A172 (cell line): ENCODE measurements at places on chromosomes 7 and 10.

DNA sequence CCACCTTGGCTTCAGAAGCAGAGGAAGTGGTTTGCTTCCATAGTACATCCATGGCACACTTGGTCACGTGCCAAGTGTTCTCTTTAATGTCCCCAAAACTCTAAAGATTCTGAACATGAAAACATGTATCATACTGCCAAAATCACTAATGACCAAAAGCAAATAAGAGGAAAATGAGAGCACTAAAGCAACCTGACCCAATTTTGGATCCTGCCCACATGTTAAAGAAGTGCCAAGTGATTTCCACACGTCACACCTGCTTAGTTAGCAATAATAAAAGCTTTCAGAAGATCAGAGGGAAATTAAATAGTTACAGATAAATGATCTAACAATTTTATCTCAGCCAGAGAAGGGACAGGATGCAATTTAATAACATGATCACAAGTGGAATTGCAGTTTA, 1170.0 kb downstream of the XPNPEP1 start:
- no peak for DNase-seq

DNA sequence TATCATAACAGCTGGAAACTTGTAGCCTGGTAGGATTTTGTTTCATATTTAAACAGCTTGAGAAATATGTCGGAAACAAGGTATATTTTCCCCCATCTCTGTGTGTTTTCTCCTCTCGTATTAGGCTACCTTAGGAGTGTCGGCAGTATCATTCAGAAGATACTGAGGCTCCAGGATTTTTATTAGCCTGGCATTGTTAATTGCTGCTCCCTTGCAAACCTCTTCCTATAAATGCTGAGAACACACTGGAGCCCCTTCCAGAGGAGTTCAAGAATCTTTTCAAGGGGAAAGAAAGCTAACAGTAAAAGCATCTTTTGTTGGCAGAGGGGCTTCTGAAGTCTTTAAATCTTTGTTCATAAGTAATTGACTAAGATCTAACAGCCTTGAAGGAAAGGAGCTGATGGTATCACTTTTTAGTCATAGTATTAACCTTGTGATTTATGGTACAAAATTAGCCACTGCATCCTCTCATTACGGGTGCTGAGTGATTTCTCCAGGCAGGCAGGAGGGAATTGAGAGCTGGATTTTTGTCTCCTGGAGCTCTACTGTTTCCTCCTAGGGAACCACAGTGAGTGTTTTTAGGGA, 998.7 kb downstream of the LRMDA start:
- DNase-seq, result peak; percentile 47

DNA sequence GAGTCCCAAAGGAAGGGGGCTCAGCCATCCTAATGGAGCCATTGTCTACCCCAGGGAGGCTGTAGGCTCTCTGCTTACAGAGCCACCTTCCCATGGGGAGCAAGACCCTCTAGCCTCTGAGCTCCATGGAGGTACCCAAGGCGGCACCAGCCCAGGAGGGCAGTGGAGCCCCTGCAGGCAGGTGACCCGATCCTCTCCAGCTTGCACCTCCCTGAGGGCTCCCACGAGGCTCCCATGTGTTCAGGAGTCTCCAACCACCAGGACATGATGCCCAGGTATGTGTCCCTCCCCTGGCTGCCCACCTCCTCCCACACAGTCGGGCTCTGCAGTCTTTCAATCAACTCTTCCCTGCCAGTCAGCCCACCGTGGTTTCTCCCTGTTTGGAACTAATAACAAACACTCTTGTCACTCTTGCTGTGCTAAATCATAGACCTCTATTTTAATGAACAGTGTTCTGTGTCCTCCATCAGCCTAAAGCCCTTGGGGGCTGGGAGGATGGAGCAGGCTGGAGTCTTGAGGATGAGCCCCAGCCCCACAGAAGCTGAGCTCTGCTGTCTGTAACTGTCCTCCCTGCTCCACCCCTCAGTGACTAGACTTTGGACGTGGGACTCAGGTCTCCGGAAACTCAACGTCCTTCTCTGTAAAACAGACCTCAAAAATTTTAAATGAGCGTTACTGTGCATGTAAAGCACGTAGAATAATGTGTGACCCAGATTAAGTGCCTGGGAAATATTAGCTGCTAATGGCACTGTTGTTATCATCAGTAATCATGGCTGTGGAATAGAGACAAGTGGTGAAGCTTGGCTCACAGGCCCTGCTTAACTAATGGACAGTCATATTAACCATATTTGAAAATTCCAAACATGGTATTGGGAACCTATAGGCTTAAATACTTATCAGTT, 298.9 kb downstream of the WDR37 start:
- DNase-seq, result no peak

DNA sequence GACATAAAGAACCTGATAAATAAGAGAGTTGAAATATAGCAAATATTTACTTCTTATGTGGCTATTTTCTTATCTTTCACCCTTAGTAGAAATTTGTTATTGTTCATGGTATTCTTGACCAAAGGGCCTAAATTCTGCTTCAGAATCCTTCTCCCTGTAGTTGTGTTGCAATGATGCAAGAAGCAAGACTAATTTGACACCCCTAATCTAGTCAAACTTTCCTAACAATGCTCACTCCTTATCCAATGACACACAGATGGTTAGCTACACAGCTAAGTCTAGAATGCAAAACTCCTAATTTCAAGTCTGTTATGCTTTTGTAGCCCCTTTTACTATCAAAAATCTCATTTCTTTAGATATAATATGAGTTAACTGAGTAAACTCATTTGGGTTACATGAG, 56.1 kb downstream of the TWIST1 start:
- DNase-seq, result no peak

DNA sequence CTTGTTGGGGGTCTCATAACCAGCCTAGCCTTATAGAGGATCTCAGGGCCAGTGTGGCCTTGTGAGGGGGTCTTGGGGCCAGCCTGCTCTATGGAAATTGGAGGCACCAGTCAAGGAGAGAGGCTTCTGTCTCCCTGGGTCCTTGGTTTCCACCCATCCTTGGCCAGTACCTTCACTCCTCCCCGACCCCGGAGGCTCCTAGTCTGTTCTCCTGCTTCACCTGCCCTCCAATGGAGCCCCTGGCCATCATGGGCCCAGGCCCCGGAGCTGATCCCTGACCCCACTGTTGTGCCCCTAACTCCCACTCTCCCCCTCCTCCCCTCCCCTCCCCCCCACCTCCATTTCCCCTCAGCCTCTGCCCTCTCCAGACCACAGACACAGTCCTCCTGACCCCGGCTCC, 29.7 kb downstream of the RASGEF1A start:
- DNase-seq, result no peak

GRCh38 chr7:44712012-44712411, 36.6 kb upstream of the ZMIZ2 start:
- DNase-seq, result no peak
